Eye (tissue), 1 donor: ENCODE measurements at places on chromosomes 3 and 15.

- DNase-seq: peak; percentile 47
These were observed 1.9 kb downstream of the ZBTB47 start for GRCh38 chr3:42655331-42655888.

DNA sequence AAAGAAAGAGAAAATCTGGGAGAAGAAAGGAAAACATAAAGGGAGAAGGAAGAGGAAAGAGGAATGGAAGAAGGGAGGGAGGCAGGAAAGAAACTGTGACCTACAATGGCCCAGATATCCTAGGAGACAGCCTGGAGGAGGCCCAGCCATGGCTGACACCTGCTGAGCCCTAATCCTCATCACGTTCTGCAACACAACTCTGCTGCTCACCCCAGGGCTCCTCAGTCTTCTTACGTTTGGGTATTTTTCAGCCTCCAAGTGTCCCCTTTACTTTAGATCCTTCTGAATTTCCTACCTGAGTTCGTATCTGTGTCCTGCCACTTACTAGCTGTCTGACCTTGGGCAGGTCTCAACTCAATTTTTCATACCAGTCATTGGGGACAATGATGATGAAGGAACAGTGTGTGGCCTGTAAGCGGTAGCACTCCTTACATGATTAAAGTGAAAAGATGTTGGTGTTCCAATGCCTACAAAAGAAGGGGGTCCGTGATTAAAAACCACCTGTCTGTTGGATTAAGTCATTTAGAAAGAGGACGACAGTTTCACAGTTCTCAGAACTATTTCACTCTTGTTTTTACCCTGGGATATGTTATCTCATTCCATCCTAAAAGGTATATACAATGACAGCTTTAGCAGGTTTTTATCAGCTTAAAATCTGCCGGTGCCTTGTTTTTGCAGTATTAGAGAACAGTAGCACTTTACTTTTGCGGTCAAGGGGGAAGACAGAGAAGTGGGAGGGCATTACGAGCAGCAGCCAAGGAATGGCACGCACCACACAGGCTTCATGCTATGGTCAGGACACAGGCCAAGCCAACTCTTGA, 47.4 kb downstream of the CCR4 start:
- no peak for DNase-seq

DNA sequence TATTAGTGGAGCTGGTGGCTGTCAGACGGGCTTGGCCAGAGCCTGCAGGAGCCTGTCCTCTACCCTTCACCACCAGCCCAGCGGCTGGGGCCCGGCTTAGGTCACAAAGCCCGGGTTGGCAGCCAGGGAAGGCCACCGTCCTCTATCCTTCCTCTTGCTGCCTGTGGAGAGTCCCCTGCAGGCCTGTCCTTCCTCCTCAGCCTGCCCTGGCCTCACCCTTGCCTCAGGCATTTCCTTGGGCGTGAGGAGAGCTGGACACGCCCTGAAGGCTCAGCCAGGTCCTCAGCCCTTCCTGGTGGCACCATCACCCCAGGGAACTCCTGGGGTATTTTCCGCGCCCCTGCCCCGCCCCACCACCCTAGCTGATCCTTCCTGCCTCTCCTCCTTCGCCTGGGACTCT, 7.7 kb downstream of the CHAC1 start:
- DNase-seq: no peak

DNA sequence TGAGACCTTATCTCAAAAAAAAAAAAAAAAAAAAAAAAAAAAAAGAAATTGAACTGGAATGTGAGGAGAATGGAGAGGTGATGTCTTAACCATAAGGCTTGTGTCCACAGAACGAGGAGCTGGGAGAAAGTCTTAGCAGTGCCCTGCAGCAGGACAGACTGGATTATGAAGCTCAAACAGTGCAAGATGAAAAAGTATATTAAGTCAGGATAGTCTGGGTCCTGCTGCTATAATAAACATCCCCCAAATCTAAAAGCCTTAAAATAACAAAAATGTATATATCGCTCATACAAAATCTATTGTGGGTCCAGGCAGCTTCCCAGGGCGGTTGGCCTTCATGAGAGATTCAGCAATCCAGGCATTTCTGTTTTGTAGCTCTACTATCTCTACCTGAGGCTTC, 175.5 kb downstream of the RAB11A start:
- DNase-seq: no peak

DNA sequence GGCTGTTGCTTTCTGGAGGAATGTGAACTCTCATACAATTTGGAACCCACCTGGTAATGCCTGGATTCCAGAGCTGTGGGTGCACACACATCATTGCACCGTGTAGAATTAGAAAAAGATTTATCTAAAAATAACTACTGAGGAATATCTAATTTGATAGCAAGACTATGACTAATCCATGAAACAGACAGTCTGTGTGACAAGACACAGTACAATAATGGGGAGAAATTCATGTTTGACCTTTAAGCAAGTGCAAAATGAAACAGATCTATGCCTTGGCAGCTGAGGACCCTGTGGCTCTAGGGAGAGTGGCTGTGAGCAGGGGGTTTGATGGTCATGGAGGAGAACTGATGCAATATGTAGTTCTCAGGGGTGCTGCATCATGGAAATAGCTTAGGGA, 7.9 kb upstream of the DOCK3 start:
- peak; percentile 54 for DNase-seq
